ENCODE measurements at places on chromosomes 1 and 21. TPM values are rescaled to one million over a fixed set of nuclear protein-coding genes. Genes with fewer than 3 reads are reported as not detected.

Gene SELENBP1
- not detected for total RNA-seq

DNA sequence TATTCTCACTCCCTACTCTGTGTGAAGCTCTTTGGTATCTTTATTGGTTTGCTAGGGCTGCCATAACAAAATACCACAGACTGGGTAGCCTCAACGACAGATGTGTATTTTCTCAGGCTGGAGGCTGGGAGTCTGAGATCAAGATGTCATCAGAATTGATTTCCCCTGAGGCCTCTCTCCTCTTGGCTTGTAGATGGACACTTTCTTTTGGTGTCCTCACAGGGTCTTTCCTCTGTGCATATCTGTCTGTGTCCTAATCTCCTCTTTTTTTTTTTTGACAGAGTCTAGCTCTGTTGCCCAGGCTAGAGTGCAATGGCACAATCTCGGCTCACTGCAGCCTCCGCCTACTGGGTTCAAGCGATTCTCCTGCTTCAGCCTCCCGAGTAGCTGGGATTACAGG lies 71.4 kb upstream of the KCNJ6 start:
- H3K36me3 ChIP-seq = no peaks in the 10 kb centered on the region
- no peak for DNase-seq
- H3K27me3 ChIP-seq = no peaks in the 10 kb centered on the region
- H3K4me1 ChIP-seq = no peaks in the 10 kb centered on the region

Gene KRTAP7-1
- total RNA-seq = not detected

Gene CLCA2
- total RNA-seq = not detected

Gene RNU1-4
- total RNA-seq = 1,691 TPM

Gene PLPP3
- not detected for total RNA-seq

DNA sequence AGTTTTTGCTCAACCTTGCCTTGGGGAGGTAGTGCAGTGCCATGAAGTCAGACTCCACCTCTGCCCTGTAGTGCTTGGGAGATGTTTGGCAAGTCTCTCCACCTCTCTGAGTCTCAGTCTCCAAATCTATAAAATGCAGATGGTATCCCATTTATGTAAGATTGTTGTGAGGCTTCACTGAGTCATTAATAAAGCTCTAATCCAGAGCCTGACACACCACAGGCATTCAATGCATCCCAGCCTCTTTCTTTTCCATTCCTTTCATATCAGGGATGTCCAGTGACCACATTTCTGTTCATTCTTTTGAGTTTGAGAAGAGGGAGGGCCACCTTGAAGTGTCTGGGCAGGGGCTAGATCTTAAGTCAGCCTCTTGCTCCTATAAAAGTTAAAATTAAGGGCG lies 37.6 kb upstream of the LMO4 start:
- no peak overlapping the region for H3K27ac ChIP-seq
- H3K36me3 ChIP-seq = no peaks in the 10 kb centered on the region
- peaks cover 9% of the 10 kb centered on the region for H3K27me3 ChIP-seq
- no peaks in the 10 kb centered on the region for H3K4me1 ChIP-seq
- H3K4me3 ChIP-seq = no peak overlapping the region

GRCh38 chr1:210201681-210202080 lies 30.9 kb upstream of the SERTAD4 start:
- H3K4me3 ChIP-seq = no peak overlapping the region
- H3K36me3 ChIP-seq = no peaks in the 10 kb centered on the region
- no peak for DNase-seq
- H3K4me1 ChIP-seq = no peaks in the 10 kb centered on the region
- peaks cover 2% of the 10 kb centered on the region for H3K27me3 ChIP-seq
- no peak overlapping the region for H3K27ac ChIP-seq

DNA sequence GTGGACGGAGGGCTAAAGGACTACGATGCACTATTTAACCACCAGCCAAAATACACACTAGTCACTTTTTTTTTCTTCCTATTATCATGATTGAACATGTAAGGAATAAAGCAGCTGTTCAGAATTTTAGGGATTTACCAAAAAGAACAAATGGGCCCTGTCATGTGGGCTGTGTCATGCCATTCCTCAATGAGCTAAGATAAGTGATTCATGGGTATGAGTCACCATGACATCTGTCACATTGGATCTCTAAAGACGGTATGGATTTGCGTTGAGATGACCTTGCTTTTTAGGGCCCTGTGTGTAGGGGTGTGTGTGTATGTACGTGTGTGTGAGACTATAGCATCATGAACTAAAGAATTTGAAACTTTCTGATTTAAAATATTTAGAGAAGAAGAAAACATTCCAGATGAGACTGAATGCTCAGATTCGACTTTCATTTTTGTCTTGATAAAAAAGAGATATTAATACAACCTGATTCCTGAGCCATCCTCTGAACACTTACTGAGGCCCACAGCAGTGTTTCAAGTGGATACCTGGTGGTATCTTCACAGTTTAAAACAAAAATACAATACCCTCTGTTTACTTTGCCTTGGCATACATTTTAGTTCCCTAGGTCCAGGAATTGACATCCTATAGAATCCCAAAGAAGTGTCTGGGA lies 246.1 kb upstream of the DUSP10 start:
- no peak overlapping the region for H3K4me3 ChIP-seq
- no peak for DNase-seq
- H3K36me3 ChIP-seq = no peaks in the 10 kb centered on the region
- H3K4me1 ChIP-seq = peaks cover 10% of the 10 kb centered on the region

DNA sequence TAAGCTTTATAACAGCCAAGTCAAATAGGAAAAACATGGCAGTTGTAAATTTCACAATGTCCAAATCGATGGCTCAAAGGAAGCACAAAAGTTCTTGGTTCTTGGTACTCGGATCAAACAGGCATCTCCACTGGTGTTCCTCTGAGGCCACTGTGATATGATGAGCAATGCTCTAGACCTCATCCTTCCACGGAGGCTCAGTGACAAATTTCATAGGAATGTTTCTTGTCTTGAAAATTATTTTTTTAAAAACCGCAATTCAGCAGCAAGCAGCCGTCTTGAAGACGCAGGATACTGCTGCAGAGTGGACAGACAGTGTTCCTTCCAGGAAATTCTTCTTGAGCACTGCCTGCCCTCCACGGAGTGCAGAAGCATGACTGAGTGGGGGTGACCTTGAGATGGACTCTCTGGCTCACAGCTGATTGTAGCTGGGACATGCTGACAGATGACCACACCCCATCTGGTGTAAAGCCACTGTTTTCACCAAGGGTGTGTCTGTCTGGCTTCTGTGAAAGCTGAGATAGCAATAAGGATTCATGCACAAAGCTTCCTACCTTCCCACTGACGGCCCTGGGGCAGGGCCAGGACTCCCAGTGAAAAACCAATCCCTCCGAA lies 61.9 kb downstream of the TIAM1 start:
- DNase-seq = no peak
- H3K36me3 ChIP-seq = peaks cover 11% of the 10 kb centered on the region
- H3K4me3 ChIP-seq = no peak overlapping the region
- H3K4me1 ChIP-seq = peaks cover 27% of the 10 kb centered on the region
- no peak overlapping the region for H3K27ac ChIP-seq

GRCh38 chr1:178937695-178938094 lies 66.8 kb upstream of the ANGPTL1 start:
- no peak overlapping the region for H3K4me3 ChIP-seq
- DNase-seq = no peak
- peaks cover 6% of the 10 kb centered on the region for H3K27me3 ChIP-seq

GRCh38 chr1:167898578-167899222 lies 15.2 kb downstream of the ADCY10 start:
- no peak overlapping the region for H3K4me3 ChIP-seq
- H3K27me3 ChIP-seq = peaks cover 2% of the 10 kb centered on the region
- no peak for DNase-seq
- no peak overlapping the region for H3K27ac ChIP-seq
- no peaks in the 10 kb centered on the region for H3K36me3 ChIP-seq

DNA sequence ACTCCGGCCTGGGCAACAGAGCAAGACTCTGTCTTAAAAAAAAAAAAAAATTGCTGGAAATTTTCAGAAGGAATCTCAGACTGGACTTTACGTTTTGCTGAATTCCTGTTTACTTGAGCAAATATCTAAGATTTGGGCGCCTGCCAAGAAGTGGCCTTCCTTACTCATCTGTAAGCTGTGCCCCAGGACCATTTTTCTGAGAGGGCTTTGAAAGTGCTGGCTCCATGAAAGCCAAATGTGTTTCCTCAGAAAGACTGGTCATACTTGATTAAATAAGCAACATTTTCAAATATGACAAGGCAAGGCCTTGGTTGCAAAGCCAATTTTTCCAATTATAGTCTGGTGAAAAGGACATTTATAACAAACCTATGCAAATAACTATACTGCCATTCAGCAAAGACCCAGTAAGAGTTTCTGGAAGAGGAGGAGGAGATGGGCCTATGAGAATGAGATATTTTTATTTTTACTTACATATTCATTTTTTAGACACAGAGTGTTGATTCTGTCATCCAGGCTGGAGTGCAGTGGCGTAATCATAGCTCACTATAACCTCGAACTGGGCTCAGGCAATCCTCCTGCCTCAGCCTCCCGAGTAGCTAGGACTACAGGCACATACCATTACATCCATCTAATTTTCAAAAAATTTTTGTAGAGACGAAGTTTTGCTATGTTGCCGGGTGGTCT lies 56.3 kb upstream of the HTR1D start:
- no peaks in the 10 kb centered on the region for H3K36me3 ChIP-seq
- H3K27me3 ChIP-seq = peaks cover 27% of the 10 kb centered on the region
- no peaks in the 10 kb centered on the region for H3K4me1 ChIP-seq
- H3K4me3 ChIP-seq = no peak overlapping the region
- no peak overlapping the region for H3K27ac ChIP-seq

Gene TGFBR3
- 41.6 TPM for total RNA-seq

DNA sequence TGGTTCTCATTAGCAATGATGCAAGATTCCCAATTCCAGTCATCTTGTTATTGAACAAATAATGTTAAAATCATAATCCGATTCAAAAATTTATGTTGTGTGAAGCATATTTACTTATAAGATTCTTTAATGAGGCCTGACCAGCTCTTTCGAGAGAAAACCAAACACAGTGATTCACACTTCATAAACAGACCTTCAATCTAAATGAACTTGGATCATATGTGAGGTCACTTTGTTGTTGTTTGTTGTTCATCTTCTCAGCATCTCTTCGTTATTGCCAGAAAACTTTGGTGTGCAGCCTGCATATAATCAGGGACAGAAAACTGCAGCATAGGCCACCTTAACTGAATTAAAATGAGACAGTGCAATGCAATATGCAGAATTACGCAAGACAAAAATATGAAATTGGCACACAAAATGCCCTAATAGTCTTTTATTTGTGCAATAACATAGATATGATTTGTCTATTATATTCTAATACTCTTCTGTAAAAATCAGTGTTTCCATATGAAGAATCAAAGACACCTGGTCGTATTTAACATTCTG lies 30.1 kb downstream of the NCAM2 start:
- no peaks in the 10 kb centered on the region for H3K27me3 ChIP-seq
- no peaks in the 10 kb centered on the region for H3K36me3 ChIP-seq
- no peak for DNase-seq
- H3K27ac ChIP-seq = no peak overlapping the region

DNA sequence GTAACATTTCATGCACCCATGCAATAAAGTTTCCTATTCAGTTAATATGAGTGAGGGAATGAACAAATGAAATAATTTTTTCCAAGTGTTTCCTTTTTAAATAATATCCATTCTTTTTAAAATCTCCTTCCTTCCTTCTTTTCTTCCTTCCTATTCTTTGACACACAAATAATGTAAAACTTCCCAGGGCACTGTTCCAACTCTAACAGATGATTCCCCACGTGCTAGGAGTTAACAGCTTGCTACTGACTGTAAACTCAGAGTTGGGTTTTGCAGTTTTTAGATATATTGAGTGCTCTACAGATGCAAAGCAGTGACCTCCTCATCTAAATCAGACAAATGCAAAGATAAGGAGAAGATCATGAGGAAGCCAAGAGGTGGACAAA lies 54.0 kb upstream of the POU2F1 start:
- H3K4me1 ChIP-seq = no peaks in the 10 kb centered on the region
- no peak for DNase-seq
- no peak overlapping the region for H3K27ac ChIP-seq
- H3K4me3 ChIP-seq = no peak overlapping the region

- no peak within 1 kb of the TSS for H3K27ac ChIP-seq
- H3K36me3 ChIP-seq = no peaks in the 10 kb centered on the region
- no peak within 1 kb of the TSS for H3K4me3 ChIP-seq
- peaks cover 9% of the 10 kb centered on the region for H3K27me3 ChIP-seq
- peaks cover 21% of the 10 kb centered on the region for H3K4me1 ChIP-seq
These were observed at the start of gene CATSPER4 for GRCh38 chr1:26190373-26190987. CATSPER4 (plus strand) TSS chr1:26190602; CDS start chr1:26190628, 26 bp downstream.

DNA sequence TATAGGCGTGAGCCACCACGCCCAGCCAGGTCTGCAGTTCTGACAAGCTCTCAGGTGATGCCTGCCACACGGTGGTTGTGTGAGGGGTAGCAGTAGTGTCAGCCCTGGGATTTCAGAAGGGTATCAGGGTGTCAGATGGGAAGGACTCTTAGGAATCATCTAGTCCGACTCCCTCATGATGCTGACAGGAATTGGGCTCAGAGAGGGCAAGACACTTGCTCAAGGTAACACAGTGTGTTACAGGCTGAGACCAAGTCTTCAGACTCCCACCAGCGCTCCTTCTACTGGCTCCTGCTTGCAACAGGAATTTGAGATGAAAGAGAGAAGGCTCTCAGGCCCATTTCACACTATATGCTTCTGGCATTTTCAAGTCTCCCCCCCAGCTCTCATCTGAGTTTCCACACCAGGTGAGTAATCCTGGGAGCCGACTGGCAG lies 6.9 kb downstream of the HTR1D start:
- no peak overlapping the region for H3K27ac ChIP-seq
- peaks cover 30% of the 10 kb centered on the region for H3K27me3 ChIP-seq
- no peak overlapping the region for H3K4me3 ChIP-seq
- DNase-seq = no peak
- no peaks in the 10 kb centered on the region for H3K36me3 ChIP-seq

Gene NKAIN1
- total RNA-seq = not detected

Gene DIRAS3
- total RNA-seq = not detected

- peaks cover 9% of the 10 kb centered on the region for H3K4me1 ChIP-seq
- DNase-seq = no peak
- no peak overlapping the region for H3K4me3 ChIP-seq
- H3K27ac ChIP-seq = no peak overlapping the region
These were observed 23.6 kb downstream of the MCOLN3 start for GRCh38 chr1:85024736-85025135.

DNA sequence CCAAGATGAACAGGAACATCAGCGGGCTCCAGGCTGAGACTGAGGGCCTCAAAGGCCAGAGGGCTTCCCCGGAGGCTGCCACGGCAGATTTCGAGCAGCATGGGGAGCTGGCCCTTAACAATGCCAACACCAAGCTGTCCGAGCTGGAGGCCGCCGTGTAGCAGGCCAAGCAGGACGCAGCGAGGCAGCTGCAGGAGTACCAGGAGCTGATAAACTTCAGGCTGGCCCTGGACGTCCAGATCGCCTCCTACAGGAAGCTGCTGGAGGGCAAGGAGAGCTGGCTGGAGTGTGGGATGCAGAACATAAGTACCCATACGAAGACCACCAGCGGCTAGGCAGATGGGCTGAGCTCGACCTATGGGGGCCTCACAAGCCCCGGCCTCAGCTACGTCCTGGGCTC lies 823.4 kb upstream of the NEGR1 start:
- no peak overlapping the region for H3K4me3 ChIP-seq
- H3K27ac ChIP-seq = no peak overlapping the region
- H3K27me3 ChIP-seq = no peaks in the 10 kb centered on the region
- no peak for DNase-seq
- no peaks in the 10 kb centered on the region for H3K36me3 ChIP-seq
- no peaks in the 10 kb centered on the region for H3K4me1 ChIP-seq

Gene CATSPERE
- total RNA-seq = 0.23 TPM
